ENCODE measurements at places on chromosomes 2 and 18. TPM values are rescaled to one million over a fixed set of nuclear protein-coding genes. Genes with fewer than 3 reads are reported as not detected.

GRCh38 chr2:67465623-67466022 lies 68.5 kb downstream of the ETAA1 start:
- no peak for DNase-seq

- DNase-seq, result no peak
These were observed 101.5 kb downstream of the MAP2 start for GRCh38 chr2:209525331-209525730.

DNA sequence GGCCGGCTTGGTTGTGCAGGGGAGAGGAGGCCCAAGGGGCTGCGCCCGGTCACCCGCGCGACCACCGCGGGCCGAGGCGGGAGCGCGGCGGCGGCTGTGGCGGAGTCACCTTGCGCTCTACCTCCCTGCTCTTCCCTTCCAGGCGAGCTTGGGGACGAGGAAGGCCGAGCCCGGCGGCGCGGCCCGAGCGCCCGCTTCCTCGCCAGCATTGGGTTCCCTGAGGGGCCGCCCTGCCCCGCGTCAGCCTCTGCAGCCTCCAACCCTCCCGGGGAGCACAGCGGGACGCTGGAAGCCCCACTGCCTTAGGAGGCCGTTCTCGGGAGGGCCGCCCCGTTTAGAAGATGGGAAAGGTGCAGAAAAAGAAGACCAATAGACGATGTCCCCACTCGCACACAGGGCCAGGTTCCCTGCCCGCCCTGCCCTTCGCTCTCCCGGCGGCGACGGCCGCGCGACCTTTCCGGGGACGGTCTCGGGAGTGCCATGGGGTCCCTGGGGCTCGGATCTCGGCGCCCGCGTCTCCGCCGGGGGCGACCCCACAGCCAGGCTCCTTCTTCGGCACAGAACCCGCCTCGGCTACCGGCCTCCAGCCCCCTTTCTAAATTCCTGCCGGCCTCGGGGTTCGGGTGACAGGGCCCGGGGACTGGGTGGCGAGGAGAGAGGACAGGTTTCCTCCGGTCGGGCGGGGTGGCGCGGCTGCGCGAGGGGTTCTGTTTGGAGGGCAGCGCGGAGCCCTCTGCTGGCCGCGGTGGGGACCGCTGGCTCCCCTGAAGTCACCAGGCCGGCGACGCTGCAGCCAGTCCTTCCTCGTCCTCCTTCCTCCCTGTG lies 85.5 kb downstream of the HS6ST1 start:
- DNase-seq, result peak; percentile 54

DNA sequence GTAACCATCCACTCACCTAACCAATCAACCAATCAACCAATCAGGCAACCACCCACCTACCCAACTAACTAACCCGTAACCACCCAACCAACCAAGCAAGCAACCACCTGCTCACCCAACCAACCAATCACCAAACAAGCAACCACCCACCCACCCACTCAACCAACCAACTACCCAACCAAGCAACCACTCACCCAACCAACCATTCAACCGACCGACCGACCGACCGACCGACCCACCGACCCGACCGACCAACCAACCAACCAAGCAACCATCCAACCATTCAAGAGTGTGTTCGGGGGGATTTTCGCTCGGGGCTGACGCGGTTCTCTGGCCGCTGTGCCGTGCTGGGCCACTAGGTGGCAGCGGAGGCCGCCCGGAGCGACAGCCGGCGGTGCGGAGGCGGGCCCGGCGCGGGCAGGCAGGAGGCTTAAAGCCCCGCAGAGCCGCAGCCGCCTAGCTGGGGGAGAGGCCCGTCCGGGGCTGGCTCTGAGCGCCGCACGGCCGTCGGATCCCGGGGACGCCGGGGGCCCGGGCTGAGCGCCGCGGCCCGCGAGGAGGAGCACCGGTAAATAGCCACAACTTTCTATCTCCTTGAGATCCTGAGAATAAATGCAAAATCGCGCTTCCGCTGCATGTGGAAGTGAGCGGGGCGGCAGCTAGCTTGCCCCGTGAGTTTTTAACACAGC lies at the start of gene MC5R:
Gene MC5R, plus strand, starts transcription at position 443 of the 689 bp plus-strand sequence. CDS start 1,617 bp downstream, outside the sequence.
- no peak for DNase-seq

- DNase-seq, result no peak
These were observed 9.9 kb upstream of the RAPGEF4 start for GRCh38 chr2:172725746-172726145.

GRCh38 chr2:108936076-108936864 lies 52.8 kb downstream of the EDAR start:
- DNase-seq, result no peak

DNA sequence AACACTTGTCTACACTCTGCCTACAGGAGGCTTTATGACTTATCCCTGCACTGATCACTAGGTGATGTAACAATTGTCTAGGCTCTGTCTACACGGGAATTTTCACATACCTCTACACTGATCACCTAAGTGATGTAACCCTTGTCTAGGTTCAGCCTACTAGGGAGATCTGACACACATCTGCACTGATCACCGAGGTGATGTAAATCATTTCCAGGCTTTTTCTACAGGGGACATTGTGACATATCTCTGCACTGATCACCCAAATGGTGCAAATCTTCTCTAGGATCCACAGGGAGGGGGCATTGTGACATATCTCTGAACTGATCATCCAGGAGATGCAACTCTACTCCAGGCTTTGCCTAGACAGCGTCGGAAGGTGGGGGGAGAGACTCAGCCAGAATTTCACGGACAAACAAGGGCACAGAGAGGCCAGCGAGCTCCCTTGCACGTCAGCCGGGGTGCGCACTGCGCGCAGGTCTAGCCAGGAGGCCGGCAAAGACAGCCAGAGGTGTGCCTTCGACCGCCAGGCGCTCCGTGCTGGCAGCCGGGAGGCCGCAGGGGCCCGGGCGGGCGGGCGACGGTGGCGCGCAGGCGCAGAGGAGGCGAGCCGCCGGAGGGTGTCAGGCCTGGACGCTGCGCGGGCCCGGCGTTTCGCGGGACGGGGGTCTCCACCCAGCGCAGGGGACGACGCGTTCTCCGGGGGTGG lies 46.9 kb upstream of the USP14 start:
- DNase-seq, result peak; percentile 19

The ID2 gene
- 37.1 TPM for total RNA-seq

The ASB18 gene
- not detected for total RNA-seq

Data from H1 (cell line).